Activated CD8-positive, alpha-beta memory T cell treated with anti-CD3 and anti-CD28 coated beads for 4 hours (primary cell): ENCODE measurements at places on chromosomes 7 and 10.

- no peak for DNase-seq
Observed at GRCh38 chr7:33423646-33424020, 294.3 kb downstream of the BBS9 start.

DNA sequence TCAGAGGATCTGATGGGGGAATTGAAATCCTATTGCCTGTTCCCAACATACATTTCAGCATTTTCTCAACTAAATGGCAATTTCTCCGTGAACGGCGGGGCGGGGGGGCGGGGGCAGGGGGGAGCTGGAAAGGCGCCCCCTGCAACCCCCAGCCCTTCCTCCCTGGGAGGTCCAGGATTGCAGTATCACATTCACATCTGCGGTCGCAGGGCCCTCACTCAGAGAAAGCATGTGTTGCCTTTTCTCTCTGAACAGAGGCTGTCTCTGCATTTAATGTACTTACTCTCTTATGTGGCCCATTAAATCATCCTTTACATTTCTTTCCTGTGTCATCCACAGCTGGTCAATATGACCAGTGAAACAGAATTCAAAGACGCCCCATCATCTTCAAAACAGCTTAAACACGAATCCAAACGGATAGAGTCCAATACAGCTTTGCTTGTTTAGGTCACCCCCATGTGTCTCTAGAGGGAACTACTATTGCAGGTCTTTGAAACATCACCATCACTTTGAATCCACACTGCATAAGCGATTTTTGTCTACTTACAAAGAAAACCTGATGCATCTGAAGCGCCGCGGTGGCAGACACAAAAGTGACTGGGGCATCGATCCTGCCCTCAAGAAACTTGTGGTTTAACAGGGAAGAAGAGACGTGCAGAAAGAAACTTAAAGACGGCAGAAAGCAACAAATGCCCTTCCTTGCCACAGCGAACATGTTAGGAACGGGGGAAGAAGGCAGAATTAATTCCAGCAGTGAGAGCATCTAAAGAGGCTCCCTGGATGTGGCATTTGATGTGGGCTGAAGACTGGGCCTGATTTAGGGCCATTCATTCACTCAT lies 17.0 kb upstream of the ECHDC3 start:
- no peak for DNase-seq

- DNase-seq: no peak
Observed at GRCh38 chr7:138606236-138606635, 94.9 kb downstream of the SVOPL start.

GRCh38 chr10:70678757-70679489 lies 6.6 kb downstream of the ADAMTS14 start:
- no peak for DNase-seq

DNA sequence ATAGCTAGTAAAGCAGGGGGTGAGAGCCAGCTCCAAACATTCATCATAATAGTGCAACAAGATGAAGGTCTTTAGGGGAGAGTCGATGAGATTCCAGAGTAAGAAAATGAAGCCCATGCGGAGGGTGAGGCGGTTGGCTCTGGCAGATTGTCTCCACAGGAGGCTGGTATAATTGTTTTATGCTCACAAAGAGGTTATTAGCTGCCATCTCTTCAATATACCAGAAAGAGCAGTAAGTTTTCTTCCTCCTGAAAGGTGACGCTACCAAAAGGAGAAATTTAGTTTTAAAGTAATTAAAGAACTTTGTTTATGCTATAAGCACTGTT lies 59.2 kb upstream of the KCNIP2 start:
- no peak for DNase-seq

- no peak for DNase-seq
Observed at GRCh38 chr7:25786936-25787335, 365.1 kb upstream of the NFE2L3 start.

DNA sequence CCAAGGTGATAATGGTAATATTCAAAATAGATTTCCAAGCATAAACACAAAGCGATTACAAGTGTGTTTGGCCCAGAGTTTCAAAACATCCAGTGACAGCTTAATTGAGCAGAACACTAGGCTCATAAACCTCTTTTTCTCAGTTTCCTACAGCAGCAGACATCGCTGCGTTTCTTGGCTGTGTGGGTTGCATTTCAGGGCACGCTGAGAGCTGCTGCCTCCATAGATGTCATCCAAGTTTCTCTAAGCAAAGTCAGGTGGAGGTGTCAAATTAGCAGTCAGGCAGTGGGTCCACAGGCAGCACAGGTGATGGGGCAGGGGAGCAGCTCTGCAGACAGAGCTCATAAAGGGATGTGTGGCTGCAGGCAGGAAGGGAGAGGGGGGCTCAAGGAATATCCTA lies 50.5 kb upstream of the COL13A1 start:
- DNase-seq: no peak

DNA sequence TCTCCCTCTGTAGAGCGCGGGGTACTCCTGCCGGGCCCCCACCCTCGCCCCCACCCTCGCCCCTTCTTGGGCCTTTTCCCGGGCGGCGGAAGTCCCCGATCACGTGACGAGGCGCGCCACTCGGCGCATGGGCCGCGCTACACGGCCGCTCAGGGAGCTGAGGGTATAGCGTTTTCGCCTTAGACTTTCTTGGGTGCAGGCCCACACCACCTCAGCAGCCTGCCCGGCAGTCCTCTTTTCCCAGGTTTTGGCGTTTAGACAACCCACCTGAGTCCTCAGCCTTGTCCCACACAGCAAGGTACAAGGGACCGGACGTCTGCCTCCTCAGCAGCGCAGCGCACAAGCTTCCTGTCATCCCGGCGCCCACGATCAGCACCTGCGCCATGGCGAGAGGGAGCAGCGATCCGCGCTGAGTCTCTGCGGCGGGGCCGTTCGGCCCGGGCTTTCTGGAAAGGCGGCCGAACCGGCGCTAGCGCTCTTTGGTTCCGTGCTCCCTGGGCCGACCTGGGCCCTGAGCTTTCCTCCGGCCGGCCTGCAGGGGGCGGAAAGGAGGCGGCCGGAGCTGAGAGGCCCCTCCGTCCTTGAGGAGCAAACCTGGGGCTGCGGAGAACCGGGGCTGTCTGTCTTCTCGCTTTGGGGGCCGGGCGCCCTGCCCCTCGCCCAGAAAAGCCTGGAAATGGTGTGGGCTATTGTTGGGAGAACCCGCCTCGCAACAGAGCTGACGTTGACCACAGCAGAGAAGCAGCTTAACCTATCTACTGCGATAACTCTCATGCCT lies at the start of gene RNLS:
RNLS (minus strand) TSS at position 513 of the 778 bp plus-strand sequence.
- DNase-seq: peak; percentile 41

DNA sequence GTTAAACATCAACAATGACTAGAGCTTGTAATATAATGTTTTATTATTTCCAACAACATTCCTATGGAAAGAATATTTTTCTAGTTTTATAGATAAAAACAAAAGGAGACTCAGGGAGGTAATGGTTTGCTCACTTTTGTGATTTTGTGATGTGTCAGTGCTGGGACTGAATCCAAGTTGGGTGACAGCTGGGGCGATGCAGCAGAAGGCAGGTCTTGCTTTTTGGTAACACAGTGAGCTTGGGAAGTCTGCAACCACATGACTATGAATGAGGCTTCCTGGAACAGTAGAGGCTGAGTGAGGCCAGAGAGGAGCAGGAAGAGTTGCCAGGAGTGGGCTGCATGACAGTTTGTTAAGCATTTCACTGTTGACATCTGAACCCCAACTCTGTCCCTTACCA lies 4.9 kb upstream of the YKT6 start:
- no peak for DNase-seq

DNA sequence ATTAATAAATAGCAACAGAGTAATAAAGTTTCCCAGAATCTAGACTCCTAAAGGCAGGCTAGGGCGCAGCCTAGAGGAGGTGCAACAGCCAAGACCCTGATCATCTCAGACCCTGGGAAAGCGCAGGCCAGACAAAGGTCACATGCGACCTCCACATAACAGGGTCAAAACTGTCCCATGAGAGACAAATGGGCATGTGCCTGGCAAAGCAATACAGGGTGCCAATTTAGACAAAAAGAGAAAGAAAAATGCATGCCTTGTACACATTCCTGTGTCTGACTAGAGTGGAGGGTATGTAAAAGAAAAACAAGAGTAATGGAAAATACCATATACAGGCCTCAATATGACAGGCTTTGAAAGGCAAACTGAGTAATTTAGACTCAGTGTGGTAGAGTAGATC lies 22.2 kb downstream of the MPP7 start:
- DNase-seq: no peak

DNA sequence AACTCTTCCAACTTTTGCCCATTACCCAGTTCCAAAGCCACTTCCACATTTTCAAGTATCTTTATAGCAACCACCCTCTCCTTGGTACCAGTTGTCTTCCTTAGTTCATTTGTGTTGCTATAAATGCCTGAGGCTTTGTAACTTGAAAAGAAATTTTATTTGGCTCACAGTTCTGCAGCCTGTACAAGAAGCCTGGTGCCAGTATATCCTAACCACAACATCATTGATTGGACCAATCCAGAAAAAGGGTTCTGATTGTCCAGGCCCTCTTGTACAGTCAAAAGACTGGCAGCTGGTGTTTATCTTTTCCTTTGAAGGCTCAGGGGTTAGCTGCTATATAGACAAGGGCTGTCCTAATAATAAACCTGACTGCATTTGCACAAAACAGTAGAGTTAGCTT lies 21.1 kb upstream of the ABCC2 start:
- DNase-seq: no peak

- no peak for DNase-seq
Observed at GRCh38 chr10:50326757-50327701, 75.7 kb upstream of the ASAH2 start.

DNA sequence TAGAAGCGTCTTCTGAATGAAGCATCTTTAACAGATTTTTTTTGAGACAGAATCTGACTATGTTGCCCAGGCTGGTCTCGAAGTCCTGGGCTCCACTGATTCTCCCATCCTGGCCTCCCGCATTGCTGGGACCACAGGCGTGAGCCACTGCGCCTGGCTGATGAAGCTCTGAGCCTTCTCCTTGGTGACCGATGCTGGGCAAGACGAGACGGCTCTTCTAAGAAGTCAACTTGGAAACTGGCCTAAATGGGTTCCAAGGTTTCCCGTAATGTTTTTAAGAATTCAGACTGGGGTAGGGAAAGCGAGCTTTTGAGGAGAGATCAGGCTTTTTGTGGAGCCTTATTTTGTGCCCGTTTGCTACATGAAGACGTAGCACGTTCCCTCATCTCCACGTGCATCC lies 224.5 kb downstream of the ZMYND11 start:
- DNase-seq: no peak

DNA sequence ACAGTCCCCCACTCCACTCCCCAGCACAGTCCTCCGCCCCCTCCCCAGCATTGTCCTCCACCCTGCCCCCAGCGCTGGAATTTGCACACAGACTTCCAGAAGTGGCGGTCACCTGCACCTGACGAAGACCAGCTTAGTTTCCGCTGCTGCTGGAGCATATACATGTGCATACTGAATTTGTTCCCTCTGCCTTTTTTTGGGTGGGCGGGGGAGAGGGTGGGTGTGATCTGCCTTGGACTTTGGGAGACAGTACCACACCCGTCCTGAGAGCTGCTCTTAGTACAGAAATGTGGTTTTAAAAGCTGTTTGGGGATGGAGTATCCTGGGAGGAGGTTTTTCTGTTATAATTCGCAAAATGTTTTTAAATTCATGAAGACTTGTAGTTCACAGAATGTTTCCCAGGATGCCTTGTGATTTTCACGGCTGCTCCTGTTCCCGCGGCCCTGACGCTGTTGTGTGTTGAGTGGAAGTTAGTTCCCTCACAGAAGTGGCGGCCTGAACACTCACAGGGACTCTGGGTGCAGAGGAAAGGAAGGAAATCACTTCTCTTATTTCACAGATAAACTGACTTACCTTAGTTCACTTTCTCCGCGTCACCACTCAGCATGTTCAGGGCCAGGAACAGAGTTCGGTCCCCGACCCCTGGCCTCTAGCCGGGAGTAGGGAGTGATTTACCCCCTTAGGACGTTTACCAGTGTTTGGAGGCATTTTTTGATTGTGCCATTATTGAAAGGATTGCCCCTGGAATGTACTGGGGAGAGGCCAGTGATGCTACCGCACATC lies 18.6 kb downstream of the PFKP start:
- no peak for DNase-seq
